RWPE1 (cell line): ENCODE measurements at places on chromosomes 12 and 14.

- DNase-seq, result no peak
These were observed 52.6 kb upstream of the VPS33A start for GRCh38 chr12:122318607-122319605.

DNA sequence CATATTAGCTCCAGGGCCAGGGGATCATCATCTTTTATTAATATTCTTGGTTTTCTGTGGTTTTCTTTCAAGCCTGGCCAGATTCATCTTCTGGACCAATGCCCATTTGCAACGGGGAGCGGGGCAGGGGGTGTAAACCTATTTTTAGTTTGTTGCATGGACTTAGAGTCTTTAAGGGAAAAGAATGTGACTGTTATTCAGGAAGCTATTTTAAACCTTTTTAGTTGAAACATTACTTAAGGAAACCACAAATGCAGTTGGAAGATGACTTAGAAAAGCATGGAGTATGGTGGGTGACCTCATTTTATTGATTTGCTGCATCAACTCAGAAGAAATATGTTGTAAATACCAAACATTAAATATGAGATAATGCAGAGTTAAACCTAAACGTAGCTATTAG is 368.4 kb upstream of the E2F7 start:
- DNase-seq, result no peak

DNA sequence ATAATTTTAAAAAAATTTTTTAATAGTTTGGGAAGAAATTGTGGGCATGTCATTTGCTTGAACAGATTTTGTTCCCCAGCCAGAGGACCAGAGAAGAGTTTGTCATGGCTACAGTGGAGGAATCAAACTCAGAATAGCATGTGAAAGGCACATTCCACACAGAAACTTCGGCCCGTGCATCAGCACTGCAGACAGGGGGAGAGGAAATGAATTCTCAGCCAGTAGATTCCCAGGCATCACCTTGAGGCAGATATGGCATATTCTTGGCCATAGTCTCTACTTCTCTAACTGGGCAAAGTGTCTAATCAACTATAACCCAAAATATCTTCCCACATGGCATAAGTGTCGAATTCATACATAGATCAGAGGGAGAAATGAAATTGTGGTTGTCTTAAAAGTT is 153.3 kb downstream of the PRKCH start:
- no peak for DNase-seq

DNA sequence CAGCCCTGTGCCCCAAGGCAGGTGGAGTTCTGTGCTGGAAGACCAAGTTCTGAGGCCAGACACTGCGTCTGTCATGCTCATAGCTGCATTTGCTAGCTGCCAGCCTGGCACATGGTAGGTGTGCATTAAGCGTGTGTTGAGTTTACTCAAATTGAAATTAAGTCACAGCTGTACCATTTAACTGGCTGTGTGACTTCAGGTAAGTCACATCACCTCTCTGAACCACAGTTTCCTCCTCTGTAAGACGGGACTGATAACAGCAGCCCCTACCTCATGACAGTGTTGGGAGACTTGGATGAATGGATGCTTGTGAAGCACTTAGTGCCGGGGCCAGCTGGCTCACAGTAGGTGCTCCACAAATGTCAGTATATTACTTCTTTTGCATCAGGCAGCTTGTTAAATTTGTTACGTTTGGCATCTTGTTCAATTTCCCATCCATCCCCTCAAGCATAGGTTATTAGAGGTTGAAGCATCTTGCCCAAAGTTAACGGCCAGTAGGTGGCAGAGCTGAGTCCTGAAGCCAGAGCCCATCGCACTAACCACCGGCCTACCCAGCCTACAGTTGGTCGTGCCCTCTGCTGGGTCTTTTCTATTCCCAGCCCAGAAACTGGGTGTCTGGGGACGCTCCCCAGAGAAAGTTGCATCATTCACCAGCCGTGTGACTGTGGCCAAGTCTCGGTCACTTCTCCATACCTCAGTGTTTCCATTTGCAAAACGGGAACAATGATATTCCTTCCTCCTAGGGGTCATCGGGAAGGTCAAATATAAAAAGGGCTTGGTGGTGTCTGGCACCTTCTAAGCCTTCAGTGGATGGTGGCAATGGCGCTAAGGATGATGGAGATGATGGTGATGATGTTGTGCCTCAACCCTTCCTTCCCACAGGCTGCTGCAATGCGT is 4.5 kb downstream of the DAO start:
- DNase-seq, result peak; percentile 12

DNA sequence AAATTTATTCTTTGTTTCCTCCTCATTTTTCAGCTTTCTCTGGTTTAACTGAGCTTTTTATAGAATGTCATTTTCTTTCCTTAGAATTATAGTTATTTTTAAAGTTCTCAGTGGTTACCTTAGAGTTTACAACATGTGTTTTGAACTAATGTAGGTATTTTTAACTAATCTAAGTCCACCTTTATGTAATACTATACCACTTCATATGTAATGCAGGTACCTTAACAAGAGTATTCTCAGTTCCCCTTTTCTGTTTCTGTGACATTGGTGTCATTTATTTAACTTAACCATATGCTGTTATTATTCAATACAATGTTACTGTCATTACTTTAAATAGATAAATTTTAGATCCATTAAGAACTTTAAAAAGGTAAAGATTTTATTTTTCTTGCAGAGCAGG is 30.3 kb upstream of the KCNC2 start:
- DNase-seq, result no peak

GRCh38 chr14:104200106-104200505 is 61.7 kb downstream of the KIF26A start:
- DNase-seq, result no peak

GRCh38 chr12:75782069-75782581 is 249.5 kb downstream of the PHLDA1 start:
- no peak for DNase-seq

DNA sequence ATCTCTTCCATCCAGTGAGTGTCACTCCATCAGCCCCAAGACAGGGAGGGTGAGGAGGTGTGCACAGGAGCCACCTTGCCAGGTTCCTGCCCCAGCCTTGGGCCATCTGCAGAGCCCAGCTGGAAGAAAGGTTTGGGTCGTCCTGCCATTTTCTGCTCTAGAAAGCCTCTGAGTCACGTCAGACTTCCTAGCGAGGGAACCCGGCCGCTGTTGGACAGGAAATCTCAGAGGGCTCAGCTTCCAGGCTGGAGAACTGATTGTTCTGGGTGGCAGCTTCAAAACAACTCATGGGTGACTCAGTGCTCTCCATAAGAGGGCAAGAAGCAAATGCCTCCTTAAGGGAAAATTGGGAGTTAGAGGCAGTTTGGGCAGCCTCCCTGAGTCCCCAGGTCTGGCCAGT is 16.6 kb downstream of the HIP1R start:
- peak; percentile 76 for DNase-seq

GRCh38 chr14:48584031-48584430 is 908.6 kb upstream of the MDGA2 start:
- DNase-seq, result no peak

GRCh38 chr14:21326972-21327371 is 47.1 kb downstream of the RPGRIP1 start:
- DNase-seq, result no peak

DNA sequence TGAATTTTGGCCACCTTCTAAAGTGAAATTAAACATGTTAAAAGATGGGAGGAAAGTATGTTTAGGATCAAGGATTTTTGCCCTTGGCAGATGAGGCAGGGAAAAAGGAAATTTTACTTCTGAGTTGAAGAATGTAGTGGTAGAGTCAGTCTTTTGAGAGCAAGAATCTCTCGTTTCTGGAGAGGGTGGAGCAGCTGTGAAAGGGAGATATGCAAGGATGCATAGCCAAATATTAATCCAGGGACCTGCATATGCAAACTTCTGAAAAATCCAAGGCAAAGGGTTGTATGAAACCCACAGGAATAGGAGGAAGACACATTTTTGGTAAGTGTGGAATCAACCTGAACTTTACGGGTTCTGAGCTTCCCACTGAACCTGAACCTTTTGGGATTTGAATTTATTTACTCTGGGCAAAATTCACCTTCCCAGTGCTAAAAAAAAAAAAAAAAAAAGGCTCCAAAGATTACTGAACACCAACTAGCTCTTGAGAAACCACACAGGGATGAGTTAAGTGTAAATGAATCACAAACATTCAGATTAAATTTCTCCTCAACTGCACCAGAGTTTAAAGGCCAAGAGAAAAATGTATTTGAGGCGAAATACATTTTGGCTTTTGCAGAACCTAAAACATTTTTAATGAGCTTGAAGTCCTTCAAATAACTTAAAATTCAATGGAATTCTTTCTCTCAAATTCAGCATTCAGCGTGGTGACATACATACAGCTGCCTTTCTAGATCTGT is 187.1 kb upstream of the CDKN3 start:
- no peak for DNase-seq

DNA sequence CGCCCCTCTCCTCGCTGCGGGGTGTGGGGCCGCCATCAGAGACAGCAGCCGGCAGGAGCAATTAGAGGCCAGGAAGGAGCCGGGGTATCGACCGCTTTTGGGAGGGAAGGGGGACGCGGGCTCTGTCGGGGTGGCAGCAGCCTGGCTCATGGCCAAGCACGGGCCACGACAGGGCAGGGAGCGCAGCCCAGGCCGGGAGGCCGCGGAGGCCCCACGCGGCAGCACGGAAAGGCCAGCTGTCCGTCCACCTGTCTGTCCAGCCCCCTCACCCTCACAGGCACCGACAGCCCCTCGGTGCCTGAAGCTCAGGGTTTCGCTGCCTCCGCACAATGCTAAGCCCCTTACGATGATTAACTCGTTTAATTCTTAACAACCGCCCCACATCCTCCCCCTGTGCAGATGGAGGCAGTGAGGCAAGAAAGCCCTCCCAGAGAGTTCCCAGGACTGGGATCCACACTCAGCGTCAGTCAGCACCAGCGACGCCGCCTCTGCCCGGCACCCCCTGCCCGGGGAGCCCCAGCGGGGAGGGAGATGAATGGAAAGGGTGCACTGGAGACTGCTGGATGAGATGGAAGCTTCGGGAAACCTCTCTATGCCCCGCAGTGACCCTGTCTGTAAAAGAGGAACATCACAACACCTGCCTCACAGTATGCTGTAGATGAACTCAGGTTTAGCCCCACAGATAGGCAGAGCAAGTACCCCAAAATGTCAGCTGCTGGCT is 23.7 kb downstream of the NCOR2 start:
- no peak for DNase-seq

GRCh38 chr12:74021937-74022336 is 515.7 kb upstream of the ATXN7L3B start:
- DNase-seq, result peak; percentile 26

- peak; percentile 43 for DNase-seq
These were observed 42.0 kb upstream of the CHST11 start for GRCh38 chr12:104414581-104415341.

DNA sequence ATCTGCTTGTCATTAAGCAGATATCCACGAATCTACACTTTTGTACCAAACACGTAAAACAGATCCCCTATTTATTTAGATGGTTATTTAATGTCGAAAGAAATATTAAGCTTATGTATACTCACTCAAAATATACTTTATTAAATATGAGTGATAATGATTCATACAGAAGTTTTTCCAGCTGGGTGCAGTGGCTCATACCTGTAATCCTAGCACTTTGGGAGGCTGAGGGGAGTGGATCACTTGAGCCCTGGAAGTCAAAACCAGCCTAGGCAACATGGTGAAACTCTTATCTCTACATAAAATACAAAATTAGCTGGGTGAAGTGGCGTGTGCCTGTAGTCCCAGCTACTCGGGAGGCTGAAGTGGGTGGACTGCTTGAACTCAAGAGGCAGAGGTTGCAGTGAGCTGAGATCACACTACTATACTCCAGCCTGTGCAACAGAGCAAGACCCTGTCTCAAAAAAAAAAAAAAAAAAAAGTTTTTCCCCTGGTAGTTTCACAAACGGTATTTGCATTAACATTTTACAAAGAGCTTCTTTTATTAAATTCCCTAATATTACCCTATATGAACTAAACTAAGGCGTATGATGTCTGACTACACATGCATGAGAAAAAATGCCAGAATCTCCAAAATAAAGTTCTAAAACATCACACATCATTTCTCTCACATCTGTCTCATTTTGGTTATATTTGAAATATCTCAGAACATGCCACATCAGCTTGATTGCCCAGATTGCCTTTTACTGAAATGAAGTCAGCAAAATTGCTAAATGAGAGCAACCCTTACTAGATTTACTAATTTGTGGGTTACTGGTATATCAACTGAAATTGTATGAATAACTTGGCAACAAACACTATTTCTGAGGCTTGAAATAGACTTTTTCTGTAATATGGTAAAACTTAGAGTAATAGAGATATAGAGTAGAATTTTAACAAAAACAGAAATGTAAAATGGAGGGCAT is 74.9 kb downstream of the PAWR start:
- no peak for DNase-seq

GRCh38 chr12:5660238-5660637 is 228.3 kb downstream of the NTF3 start:
- no peak for DNase-seq

GRCh38 chr14:100841761-100842403 is 16.0 kb downstream of the MEG3 start:
- no peak for DNase-seq

GRCh38 chr14:68536018-68536410 is 256.9 kb downstream of the ZFP36L1 start:
- no peak for DNase-seq

- DNase-seq, result no peak
These were observed 9.5 kb downstream of the KRT82 start for GRCh38 chr12:52396656-52397055.

DNA sequence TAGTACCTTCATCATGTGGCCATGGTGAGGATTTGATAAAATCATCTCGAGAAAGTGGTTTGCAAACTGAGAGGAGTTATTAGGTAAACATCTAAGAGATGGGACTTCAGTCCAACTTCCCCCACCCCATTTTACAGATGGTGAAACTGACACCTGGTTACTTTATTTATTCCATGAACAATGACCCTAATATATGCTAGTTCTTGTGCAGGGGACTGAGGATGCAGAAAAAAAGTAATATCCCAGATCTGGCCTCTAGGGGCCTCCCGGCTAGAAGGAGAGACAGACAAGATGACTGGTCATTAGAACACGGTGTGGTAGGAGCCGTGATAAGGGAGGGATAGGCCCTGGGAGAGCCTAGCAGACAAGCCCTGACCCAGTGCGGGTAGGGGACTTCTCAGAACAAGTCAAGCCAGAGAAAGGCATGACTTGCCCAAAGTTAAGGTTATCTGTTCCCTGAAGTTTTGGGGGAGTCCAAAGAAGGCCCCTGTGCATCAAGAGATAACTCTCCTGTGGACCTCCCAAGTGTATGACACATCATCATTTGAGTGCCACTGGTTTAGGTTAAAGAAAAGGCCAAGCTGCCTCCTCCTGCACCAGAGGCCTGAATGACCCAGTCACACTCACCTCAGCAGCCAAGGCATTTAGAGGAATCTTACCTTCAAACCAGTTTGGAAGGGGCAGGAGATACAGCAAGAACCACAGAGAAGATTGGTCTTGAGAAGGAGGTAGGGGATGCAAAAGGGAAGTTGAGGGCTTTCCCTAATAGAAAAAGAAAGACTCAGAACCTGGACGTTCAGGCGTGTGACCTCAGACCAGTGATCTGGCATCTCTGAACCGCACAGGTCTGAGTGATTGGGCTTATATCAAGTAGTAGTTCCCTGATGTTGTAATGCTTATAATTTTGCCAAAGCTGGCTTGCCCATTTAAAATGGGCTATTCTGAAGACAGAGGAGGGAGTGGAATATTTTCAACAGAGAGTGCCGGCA is 1.6 kb downstream of the CMKLR1 start:
- peak; percentile 41 for DNase-seq
